ENCODE measurements at places on chromosomes 4 and X.

DNA sequence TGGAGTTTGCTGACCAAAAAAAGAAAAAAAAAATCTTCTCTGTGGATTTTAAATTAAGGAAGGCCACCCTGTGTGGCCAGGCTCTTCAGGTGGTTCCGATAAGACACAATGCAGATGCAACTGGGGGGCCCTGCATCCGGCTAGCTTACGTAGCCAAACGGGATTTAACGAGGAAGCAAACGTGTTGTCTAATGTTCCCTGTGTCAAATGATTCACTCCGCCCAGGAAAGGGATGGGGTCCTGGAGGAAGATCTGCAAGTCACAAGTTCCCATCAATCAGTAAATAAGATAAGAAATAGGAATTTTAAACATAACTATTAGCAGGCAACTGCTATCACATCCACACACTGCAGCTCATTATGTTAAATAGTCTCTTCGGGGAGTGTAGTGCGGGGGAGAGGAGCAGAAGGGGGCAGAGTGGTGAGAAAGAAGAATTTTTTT lies 216.4 kb upstream of the GYPA start:
- no peak for DNase-seq

DNA sequence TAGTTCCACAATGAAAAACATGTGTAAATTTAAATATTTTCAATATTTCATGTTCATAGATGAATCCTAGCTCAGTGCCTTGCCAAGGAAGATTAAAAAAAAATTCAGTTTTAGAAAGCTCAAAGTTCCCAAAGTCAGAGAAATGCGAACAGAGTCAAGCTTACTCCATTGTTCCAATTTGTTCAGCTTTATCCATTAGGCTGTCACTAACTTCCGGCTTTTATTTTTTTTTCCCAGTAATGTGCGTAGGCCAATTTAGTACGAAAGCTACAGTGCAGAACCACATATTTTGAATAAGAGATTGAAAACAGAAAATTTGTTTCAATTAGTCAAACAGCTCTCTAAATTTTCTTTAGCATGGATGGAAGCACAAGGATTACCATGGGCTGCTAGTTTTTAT lies 23.1 kb upstream of the KLHL2 start:
- DNase-seq, result no peak

DNA sequence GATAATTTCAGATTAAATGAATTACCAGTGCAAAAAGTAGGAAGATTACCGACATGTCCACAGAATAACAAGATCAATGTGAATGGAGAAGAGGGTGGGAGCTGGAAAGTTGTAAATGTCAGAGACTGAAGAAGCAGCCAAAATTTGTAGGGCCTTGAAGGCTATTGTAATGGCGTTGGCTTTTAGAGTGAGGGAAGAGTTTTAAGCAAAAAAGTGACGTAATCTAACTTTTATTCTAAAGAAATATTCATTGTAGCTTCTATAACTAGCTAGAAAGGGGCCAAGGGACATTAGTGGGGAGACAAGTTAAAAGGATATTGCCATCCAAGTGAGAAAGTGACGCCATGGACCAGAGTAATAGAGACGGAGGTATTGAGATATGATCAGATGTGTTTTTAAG lies 63.3 kb upstream of the PCDH7 start:
- DNase-seq, result no peak

DNA sequence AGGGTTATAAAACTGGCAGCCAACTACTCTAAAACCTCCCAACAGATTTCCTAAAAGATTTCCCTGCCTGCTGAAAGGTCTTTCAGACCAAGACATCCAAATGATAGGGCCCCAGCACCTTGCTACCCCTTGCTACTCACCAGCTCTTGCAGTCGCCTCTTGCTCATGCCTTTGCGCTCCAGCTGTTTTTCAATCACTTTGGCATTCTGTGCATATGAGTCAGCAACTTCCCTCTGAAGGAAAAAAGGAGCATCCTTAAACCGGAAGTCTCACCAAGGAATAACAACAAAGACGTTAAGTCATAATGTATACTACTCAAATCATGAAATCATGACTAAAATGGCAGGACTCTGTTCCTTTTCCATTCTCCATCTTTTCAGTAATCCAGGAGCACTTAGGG lies 24.0 kb downstream of the STEEP1 start:
- no peak for DNase-seq

- DNase-seq, result no peak
Measured at GRCh38 chrX:118652717-118653116, 74.7 kb upstream of the IL13RA1 start.

All from activated CD8-positive, alpha-beta memory T cell treated with anti-CD3 and anti-CD28 coated beads for 1 hour (primary cell).